ENCODE measurements at places on chromosomes 12 and 14.
A peak's percentile ranks its signal among the peaks of the same experiment; 100 is the strongest.

DNA sequence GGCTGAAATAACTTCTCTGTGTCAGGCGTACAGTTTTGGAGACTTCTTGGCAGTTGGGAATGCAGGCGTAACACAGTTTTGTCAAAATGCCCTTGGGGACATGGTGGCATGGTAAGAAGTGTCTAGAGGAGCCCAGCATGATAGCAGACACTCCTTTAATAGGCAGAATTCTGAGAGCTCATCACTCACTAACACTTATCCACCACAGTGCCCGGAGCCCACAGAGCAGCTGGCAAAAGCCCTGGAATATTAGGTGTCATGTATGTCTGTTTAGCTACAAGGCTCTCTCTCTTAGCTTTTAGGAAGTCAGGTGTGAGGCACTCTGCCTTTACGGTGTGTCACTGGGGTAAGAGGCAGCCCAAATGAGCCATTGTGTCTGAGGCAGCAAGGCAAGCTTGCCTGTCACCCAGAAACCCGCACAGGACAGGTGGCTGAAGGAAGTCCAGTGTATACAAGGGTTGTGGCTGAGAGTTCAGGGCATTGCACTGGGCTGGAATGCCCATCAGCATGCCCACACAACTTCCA, 96.3 kb downstream of the ESRRB start:
- DNase-seq, result no peak

DNA sequence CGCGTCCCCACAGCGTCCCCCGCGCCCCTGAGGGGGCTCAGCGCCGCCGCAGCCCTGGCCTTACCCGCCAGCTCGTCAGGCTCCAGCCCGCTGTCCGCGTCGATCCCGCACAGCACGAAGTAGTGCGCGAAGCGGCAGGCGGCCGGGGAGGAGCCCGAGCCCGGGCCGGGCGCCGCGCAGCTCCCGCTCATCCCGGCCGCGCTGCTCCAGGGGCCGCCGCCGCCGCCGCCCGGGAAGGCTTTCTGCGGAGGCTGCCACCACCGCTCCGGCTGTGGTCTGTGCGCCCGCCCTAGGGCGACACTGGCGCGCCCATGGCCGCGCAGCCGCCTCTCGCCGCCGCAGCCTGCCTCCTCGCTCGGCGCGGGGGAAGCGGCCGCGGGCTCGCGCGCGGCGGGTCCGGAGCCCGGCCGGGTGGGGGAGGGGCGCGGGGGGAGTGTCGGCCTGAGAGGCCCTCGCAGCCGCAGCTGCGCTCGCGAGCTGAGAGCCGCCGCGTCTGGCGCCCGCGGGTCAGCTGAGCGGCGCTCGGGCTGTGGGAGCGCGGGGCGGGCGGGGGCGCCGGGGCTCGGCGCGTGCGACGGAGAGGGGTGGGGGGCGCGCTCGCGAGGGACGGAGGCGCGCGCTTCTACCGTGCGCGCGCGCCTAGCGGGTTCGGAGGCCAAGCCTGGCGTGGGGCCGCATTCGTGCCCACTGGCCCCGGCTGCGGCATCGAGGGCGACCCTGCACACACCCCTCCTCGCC, at the start of gene DENND5B:
Gene DENND5B, minus strand, starts transcription at position 495 of the 738 bp plus-strand sequence. Its CDS starts 304 bp downstream, at position 191.
- DNase-seq, result peak; percentile 75

- no peak for DNase-seq
Measured at GRCh38 chr14:100803676-100804075, 22.2 kb upstream of the MEG3 start.

- no peak for DNase-seq
Measured at GRCh38 chr12:52914576-52915121, 9.8 kb upstream of the KRT8 start.

DNA sequence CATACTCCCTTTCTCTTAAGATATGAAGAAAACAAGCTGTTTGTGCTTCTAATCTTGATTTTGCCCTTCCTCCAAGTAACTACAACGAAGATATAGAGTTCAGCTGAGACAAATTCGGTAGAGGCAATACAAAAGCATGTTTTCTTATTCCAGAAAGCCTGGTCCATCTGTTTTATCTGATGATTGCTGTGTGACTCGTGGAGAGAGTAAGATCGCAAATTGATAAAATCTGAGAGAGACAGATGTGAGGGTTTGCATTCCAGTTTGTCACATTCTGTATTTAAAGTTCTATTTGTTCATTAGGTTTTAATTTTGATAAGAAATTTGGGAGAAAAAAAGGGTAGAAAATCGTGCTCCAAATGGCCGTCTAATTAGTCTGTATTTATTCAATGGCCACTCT, 192.1 kb downstream of the CPNE8 start:
- DNase-seq, result no peak

DNA sequence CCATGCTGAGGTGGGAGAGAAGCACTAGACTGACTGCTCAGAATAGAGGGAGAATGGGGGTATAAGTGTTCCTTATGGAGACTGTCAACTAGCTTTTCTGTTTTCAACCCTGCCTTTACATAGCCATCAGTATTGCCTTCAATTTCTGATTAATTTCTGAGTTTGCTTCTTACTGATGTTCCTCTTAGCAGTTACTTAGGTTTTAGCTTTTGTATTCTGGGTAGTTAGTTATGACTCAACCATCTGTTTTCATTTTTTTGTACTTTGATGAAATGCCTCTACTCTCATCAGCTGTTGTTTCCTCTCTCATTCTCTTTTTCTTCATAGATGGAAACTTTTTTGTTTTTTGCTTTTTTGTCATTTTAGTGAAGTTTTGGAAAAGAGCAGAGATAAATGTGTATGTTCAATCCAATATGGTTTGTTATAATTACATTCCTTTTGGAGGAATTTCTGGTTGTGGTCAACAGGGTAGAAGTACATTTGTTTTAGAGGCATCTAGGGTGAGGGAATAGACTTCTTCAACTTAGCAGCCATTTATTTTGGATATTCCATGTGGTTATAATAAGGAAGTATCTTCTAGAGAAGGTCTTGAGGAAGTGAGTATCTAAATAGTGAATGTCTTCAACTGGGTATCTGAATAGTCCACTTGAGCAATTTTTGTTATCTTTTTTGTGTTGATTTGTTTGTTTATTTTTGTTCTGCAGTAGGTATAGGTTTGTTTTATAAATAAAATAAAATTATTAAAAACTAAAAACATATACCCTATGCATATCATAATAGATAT, 29.6 kb downstream of the PMCH start:
- no peak for DNase-seq

- no peak for DNase-seq
Measured at GRCh38 chr12:121520586-121521086, 60.2 kb downstream of the KDM2B start.

DNA sequence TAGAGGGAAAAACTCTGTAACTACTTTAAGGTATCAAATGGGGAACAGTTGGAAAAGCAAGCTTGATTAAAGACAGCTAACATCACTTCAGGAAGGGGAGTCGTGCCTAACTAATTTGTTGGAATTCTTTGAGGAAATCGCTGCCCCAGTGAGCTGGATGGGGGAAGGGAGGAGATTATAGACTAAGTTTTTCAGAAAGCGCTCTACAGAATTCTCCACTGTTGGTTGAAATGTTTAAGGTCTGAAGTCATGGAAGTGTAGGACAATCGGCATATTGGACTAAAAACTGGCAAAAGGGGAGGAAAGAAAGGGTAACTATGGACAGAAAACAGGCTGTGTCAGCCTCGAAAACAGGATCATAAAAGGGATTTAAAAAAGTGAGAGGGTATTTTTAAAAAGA, 229.9 kb upstream of the HMGA2 start:
- DNase-seq, result peak; percentile 51

DNA sequence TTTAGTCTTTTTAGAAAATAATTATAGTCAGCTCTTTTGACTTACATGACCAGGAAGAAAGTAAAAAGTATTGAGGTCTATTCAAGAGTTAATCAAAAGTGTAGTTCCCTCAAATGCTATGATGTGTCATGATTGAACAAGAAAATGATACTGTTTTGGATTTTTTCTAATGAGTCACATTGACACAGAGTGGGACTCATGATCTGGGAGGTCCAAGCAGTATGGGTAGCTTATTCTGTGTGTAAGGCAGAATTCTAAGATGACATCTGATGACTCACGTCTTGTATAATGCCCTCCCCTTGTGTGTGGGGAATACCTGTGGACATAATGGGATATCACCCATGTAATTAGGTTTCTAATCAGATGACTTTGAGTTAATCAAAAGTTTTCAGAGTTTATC, 178.1 kb upstream of the DDHD1 start:
- DNase-seq, result no peak

DNA sequence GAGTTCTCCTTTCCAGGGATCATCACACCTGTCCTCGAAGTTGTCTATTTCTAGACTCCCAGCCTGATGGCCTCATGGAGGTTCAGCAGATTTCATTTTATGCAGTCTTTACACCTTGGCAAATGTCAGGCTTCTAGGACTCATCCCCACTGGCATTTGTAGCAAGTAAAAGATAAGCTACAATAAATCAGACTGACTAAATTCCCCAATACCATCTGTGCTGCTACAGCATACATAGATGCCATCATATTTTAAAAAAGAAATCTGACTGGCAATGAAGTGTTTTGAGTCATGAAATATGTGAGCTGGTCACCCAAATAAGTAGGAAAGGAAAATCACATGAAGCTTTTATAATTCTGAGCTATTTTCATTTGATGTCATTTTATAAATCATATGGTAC, 55.3 kb downstream of the KCNC2 start:
- DNase-seq, result no peak

DNA sequence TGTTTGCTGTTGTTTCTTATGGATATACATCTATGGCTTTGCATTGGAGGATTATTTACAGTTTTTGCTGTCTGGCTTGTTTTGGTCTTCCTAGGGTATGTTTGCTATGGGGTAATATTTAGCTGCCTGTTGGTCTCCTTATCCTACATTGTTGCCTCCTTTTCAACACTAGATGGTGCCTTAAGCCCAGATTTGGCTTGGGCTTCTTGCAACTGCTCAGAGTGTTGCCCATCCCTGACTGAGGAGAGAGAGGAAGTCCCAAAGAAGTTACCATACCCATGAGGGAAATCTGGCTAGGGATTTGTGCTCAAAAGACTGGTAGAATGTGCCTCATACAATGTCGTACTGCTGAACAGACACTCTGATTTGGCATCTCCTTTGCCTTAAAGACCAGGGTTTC, 94.6 kb upstream of the MUCL1 start:
- peak; percentile 87 for DNase-seq

Data from GM23338 (cell line).